ENCODE measurements at places on chromosomes 11 and 22.

GRCh38 chr11:66488957-66489356 is 8.7 kb downstream of the DPP3 start:
- DNase-seq: no peak

- no peak for DNase-seq
Measured at GRCh38 chr11:63762654-63763495, 5.7 kb downstream of the ZFTA start.

GRCh38 chr22:48647606-48648515 is 1179.8 kb downstream of the BRD1 start:
- DNase-seq: no peak

DNA sequence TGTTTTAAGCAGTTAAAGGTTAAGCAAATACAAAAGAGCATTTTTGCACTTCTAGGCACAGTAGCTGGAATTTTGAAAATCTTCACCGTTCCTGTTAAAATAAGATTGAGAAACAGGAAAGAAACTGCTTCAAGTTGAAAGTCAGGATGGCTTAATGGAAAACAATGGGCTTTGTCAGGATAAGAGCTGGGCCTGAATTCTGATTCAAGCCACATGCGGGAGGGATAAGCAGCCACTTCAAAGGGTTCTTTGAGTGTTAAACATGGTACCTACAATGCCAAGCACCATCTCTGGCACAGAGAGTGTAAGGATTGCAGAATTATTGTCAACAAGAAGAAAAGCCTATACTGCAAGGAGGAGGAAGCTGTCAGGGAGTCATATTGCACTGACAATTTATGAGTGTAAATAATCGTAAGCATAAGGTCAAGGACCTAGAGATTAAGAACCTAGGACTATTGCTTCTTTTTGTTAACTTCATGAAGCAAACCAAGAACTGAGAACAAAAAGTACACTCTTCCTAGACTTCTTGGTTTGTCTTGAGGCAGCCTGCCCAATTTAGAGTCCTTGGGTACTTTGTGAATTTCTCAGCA is 32.5 kb downstream of the MPPED2 start:
- no peak for DNase-seq

DNA sequence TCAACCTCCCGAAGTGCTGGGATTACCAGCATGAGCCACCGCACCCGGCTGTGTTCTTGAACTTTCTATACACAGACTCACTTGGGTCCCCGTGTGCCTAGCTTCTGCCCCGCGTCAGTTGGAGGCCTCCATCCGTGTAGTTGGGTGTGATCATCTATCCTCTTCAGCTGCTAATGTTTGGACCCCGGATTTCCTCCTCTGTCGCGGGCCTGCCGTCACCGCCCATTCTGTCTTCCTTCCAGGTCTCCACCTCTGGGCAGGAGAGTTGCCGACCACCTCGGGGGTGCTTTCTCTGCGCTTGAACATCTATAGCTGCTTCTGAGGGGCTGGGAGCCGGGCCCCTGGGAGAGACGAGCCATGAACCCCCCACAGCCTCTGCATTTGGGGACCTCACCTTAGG is 5.5 kb downstream of the CDC42EP1 start:
- DNase-seq: no peak

- no peak for DNase-seq
Measured at GRCh38 chr11:82986446-82986845, 84.9 kb downstream of the DDIAS start.

GRCh38 chr11:2794046-2794967 is 91.3 kb downstream of the CDKN1C start:
- DNase-seq: no peak

- DNase-seq: no peak
Measured at GRCh38 chr11:103031834-103032233, 60.1 kb downstream of the DCUN1D5 start.

GRCh38 chr22:37526376-37526775 is 7.2 kb upstream of the CARD10 start:
- DNase-seq: no peak

GRCh38 chr11:77151804-77152509 is 23.9 kb downstream of the MYO7A start:
- DNase-seq: no peak

DNA sequence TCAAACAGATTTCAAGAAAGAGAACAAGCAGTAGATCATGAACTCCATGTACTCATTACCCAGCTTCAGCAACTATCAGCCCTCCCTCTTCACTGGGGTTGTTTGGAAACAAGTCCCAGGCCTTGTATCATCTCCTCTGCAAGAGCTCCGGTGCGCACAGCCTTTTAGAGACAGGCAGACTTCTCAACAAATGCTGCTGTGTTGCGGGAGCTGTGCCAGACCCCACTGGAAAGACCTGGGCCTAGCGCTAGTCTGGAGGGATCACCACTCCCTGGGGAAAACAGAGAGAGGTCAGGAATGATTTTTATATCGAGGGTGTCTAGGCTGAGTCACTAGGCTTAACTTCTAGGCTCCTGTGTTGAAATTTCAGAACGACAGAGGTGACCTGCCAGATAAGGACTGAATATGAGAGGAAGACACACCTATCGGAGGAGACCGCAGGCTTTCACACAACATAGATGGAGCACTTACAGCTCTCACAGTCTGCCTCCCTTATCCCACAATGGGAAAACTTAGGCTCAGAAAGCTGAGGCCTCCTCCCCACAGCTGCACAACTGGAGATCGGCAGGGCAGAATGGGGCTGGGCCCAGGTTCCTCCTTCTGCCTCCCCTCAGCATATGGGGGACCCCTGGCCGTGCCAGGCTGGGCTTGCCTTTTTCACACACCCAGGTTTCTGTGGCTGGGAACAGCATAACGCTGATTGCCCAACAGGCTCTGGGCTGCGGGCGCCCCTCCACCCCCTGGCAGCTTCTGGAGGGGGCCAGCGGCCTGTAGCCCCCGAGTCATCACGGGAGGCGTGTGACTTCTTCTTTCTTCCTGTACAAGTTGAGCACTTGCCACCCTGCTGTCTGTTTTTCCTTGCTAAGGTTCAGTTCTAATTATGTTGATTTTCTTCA is 86.0 kb downstream of the PKNOX2 start:
- DNase-seq: no peak

DNA sequence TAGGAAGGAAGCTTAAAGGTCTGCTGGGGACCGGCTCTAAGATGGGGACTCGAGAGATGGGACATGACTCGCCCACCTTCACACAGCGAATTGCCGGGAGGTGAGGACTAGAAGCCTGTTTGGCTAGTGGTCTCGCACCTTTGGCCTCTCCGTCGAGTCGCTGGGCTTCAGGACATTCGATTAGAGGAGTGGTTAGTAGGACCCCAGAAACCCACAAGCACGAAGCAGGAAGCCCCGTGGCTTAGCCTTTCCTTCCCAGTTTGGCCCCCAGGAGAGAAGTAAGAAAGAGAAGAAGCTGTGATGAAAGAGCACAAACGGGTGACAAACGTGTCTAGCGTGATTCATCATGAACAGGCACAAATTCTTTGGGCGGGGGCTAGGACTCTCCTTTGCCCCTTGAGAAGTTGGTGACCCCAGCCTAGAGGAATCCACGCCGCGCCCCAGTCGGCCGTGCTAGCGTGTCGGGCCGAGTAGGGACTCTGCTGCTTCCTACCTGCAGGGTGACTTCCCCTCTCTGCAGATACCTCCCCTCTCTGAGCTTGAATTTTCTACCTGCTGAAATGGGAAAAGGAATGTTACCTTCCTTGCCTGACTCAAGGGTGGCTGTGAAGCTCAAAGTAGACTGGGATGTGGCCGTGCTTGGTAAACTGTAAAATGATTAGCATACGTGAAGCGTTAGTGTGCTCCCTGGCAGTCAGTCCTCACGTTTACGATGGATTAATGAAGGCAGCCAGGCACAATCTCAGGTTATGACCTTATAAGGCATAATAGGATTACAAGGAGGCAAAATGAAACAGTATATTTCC is 1.1 kb upstream of the ADM start:
- no peak for DNase-seq

GRCh38 chr22:27028093-27028492 is 370.7 kb downstream of the MIAT start:
- no peak for DNase-seq

DNA sequence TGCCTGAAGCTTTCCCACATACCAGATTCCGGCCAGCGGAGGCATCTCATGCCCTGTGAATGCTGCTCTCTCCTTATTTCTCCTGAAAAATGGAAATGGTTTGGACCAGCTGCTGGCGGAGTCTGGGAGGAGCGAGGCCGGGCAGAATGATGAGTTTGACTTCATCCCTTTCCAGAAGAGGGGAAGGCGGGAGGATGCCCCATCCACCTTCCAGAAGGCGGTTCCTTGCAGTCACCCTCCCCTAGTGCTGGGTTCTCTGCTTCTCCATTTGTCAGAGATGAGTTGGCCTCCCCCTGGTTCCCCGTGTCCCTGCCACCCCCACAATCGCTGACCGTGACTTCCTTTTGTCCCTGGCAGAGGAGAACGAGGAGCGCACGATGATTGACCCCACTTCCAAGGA is 75.6 kb downstream of the PARVB start:
- DNase-seq: no peak

GRCh38 chr11:24470431-24470830 is 26.4 kb upstream of the LUZP2 start:
- no peak for DNase-seq

DNA sequence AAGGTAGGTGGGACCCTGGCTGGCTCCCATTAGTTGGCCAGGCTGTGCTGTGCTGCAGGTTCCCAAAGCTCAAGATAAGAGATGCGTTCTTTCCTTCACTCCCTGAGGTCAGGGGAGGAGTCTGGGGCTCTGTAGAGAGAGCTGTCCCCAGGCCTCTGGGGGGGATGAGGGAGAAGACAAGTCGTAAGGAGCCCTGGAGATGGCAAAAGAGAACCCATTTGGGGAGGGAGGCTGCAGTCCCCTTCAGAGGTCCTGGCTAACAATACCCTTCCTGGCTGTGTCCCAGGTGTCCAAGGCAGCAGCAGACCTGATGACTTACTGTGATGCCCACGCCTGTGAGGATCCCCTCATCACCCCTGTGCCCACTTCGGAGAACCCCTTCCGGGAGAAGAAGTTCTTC is 916 bp downstream of the GNG3 start:
- no peak for DNase-seq

- no peak for DNase-seq
Measured at GRCh38 chr11:110508786-110509185, 79.0 kb downstream of the FDX1 start.

- no peak for DNase-seq
Measured at GRCh38 chr11:33696931-33697638, 3.5 kb downstream of the C11orf91 start.

- DNase-seq: no peak
Measured at GRCh38 chr11:65115361-65116082, 2.0 kb downstream of the ZNHIT2 start.

- peak; percentile 32 for DNase-seq
Measured at GRCh38 chr22:49093192-49093880, 734.3 kb downstream of the BRD1 start.

- no peak for DNase-seq
Measured at GRCh38 chr11:65014726-65015227, 817 bp downstream of the ARL2 start.

- DNase-seq: no peak
Measured at GRCh38 chr22:28903080-28903479, 19.7 kb downstream of the ZNRF3 start.

DNA sequence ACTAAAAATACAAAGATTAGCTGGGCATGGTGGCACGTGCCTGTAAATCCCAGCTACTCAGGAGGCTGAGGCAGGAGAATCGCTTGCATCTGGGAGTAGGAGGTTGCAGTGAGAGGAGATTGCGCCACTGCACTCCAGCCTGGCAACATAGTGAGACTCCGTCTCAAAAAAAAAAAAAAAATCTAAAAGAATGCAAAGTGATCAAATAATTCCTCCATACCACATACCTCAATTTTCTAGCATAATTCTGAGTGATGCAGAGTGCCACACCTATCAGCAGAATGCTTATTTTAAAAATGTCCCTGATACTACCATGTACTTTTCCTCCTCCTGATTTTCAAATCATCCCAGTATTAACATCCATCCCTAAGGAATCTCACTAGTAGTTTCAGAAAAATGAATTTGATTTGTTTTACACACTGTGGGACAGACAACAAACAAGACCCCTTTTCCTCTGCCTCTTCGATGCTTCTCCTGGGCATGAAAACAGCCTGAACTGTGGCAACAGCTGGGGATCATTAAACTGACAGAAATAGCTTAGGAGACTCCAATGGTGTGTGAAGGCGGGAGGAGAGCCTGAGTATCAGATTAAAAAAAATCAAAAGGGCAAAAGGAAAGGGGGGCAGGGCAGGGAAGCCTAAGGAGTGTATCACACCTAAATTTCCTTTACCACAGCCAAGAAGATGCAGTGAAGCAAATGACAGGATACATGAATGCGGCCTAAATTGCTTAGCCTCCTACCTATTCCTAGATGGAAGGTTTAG is 114.7 kb downstream of the SGSM3 start:
- no peak for DNase-seq

DNA sequence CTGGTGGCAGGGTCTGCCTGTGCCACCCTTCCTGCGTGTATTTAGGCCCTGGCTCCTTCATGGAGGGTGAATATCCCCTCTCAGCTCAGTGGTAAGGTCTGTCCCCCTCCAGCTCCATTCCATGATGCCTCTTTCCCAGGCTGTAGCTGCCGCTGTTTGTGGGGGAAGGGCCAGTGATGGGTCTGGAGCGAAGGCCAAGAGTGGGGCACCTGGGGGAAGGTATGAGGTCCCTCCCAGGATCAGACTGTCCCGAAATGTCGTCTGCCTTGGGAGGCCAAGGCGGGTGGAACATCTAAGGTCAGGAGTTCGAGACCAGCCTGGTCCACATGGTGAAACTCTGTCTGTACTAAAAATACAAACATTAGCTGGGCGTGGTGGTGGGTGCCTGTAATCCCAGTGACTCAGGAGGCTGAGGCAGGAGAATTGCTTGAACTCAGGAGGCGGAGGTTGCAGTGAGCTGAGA is 1.1 kb downstream of the CD151 start:
- DNase-seq: no peak

GRCh38 chr11:131670876-131671275 is 300.5 kb downstream of the NTM start:
- no peak for DNase-seq

- DNase-seq: no peak
Measured at GRCh38 chr11:9580894-9581293, 7.4 kb downstream of the WEE1 start.

GRCh38 chr11:6196396-6196795 is 2.6 kb upstream of the OR52W1 start:
- DNase-seq: peak; percentile 0

GRCh38 chr11:68828155-68828931 is 13.4 kb downstream of the CPT1A start:
- no peak for DNase-seq

DNA sequence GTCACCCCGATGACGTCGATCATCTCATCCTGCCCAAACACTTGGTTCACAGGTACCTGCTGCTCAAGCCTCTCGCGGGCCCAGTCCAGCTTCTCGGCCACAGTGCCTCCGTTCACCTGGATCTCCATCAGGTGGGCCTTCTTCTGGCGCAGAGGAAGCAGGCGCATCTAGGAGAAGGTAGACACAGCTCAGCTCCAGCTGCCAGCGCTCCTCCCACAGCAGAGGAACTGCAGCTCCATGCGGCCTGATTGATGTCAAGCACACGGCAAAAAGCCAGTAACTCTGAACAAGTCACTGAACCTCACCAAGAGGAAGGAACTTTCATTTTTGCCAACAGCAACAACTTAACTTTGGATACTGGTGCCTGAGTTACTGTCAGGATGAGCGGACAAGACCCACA is 4.0 kb downstream of the RPL3 start:
- no peak for DNase-seq
